ENCODE measurements at places on chromosomes 11 and 22. TPM values are rescaled to one million over a fixed set of nuclear protein-coding genes. Genes with fewer than 3 reads are reported as not detected.

GRCh38 chr11:133385781-133386180, 146.5 kb downstream of the OPCML start:
- no peak for DNase-seq

The ZC3H7B gene
- polyA plus RNA-seq: 24.2 TPM

DNA sequence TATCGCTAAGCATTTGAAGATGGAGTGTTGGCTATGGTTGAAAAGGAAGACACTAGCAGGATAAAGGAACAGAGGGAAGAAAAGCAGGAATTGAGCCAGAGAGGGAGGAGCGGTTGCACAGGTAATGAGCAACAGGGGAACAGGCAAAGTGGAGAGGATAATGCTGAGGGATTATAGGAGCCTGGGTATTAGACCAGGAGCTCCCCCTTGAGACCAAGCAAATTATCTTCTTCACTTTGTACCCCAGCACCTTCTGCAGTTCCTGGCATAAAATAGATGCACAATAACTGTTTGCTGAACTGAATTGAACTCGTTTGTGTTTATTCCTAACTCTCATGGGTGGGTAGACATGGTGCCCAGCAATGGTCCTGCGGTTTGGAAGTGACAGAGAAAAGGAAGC, 54.6 kb upstream of the OR5P2 start:
- DNase-seq: no peak

- no peak for DNase-seq
These were observed 37.1 kb upstream of the CREB3L1 start for GRCh38 chr11:46240371-46240770.

DNA sequence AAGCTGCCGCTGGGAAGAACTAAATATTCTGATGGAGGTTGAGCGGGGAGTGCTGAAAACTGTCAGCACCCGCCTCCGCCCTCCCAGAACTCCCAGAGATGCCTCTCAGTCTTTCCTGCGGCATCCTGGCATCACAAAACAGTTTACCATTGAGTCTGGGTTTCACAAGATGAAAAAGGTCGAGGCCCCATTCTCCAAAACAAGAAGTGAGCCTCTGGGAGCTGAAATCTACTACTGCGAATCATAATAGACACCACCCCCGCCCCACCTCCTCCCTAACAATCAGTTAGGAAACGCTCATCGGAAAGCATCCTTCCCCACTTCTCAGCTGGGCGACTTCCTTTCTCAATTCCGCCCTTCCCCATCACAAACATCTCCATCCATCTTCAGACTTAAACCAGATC, 1.0 kb downstream of the SUN2 start:
- no peak for DNase-seq

DNA sequence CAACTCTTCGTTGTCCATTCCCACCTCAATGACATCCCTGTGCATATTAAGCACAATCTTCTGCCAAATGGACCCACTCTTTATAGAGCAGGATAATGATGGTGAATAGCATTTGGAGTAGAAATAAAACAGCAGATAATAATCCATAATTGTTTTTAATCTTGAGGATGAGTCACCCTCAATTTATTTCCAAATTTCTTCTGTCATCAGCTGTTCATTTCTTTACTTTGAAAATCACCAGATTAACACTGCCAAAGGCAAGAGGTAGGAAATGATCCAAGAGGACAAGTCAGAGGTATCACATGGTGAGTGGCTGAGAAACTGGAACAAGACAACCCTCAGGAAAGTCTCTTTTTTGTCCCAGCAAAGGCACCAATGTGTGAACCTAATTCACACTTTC, 7.3 kb upstream of the AMBRA1 start:
- no peak for DNase-seq

DNA sequence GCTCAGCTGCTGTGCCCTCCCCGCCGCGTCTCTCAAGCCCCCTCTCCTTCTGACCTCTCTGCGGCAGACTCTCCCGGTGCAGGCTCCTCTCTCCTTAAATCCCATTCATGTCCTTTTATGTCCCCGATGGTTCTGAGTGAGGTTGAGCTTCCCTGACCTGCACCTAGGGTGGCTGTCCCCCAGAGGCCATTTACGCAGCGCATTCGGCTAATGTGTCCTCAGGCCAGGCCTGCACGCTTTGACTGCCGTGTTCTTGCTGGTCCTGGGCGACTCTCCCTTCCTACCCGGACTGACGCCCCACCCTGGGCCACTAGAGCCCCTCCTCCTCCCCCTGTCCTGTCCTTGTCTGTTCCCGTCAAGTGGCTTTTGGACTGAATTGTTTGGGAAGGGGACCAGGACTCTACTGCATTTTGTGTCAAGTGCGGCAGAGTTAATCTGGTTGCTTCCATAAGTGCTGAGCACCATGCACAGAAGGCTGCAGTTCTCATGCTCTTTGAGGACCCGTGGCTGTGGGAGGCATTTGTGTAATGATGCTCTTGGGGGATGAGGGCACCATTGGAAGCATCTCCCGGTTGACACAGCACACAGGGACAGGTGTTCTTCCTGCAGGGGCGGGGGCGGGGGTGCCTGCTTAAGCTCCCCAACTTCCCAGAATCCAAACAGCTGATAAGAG, 37.1 kb downstream of the IGHMBP2 start:
- DNase-seq: no peak

The MUC15 gene
- 2.2 TPM for polyA plus RNA-seq

DNA sequence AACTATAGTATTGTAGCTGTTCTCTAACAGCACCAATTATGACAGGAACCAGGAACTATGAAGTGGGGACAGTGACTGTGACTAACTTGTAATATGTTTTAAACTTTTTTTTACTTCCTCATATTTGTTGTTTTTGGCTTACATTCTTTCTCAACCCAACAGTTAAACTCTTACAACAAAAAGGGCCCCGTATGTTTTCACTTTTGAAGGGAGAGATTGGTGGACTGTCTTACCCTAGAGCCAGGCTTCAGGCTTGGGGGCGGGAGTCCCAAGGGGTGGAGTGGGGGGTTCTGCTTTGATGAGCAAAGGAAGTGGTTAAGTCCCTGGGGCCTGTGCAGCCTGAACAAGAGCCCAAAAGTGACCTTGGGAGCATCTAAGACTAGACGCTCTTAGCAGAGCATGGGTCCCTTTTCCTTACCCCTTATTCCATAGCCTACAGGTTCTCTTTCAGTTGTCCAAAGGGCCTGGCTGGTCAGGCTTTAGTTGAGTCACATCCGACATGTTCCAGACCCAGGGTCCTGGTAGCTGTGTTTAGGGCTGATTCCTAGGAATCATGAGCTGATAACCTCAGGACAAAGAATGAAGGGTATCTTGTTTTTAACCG, 38.8 kb downstream of the STIM1 start:
- DNase-seq: no peak

Data from keratinocyte (primary cell).